CD4-positive, alpha-beta T cell treated with Interleukin-4 for 4 hours (primary cell): ENCODE measurements at places on chromosomes 6 and 20.

DNA sequence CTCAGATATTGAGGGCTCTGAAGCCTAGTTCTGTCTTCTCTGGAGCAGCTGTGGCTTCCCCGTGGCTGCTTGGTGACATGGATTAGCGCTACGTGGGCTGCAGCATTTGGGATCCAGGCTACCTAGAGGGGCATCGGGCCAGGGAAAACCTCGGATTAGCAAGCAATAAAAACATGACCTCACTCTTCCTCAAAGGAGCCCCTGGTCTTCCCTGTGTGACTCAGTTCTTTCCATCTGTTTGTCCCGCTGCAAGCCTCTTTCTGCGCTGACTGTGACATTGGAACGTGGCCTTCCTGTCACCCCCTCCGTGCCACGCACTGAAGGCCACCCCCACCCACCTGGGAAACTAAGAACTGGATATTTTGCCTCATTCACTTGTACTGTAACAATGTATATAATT is 3.6 kb downstream of the MRGBP start:
- no peak for DNase-seq

GRCh38 chr20:41534842-41535241 is 83.3 kb downstream of the CHD6 start:
- no peak for DNase-seq

GRCh38 chr20:23090147-23090546 is 4.0 kb upstream of the CD93 start:
- DNase-seq = no peak

DNA sequence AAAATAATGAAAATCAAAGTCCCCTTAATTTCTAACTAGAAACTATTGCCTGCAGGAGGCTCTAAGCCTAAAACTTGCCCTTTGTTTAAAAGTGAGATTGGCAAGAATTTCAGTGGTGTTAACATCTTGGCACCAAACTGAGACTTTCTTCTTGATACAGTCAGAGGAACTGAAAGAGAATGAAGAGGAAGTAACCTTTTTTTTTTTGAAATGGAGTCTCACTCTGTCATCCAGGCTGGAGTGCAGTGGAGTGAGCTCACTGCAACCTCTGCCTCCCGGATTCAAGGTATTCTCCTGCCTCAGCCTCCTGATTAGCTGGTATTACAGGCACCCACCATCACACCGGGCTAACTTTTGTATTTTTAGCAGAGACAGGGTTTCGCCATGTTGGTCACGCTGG is 3.6 kb downstream of the DOP1A start:
- no peak for DNase-seq

GRCh38 chr20:957544-957943 is 41.4 kb upstream of the ANGPT4 start:
- DNase-seq = no peak

DNA sequence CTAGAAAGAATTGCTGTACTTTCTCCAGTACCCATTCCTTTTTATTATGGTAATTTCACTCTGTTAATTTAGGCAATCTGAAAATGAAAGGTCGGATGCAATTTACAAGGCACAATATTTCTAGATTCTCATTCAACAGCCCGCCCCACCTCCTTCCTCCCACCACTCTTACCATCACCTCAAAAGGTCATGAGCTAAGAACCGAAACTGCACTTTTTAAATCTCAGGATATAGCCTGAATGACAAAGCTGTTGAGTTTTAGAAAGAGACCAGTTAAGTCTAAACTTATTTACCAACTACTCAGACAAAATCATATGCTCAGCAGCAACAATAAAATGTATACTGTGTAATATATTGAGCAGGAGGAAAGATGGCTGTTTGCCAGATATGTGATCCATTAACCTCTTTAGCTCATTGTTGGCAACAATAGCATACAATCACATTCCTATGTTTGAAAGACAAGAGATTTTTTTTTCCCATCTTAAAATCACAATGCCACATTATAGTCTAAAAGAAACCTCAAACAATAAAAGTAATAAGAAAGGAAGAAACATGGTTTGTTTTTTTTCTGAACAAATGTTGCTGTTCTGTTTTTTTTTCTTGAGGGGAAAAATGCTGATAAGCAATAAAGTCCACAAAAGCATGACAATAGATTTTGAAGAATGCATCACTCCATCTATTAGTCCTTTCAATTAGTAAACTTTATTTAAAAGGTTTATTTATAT is 1.6 kb upstream of the HS3ST5 start:
- no peak for DNase-seq

- DNase-seq = no peak
Measured at GRCh38 chr20:24935140-24935539, 13.9 kb upstream of the CST7 start.

GRCh38 chr20:14727485-14728150 is 390.2 kb upstream of the FLRT3 start:
- DNase-seq = no peak

DNA sequence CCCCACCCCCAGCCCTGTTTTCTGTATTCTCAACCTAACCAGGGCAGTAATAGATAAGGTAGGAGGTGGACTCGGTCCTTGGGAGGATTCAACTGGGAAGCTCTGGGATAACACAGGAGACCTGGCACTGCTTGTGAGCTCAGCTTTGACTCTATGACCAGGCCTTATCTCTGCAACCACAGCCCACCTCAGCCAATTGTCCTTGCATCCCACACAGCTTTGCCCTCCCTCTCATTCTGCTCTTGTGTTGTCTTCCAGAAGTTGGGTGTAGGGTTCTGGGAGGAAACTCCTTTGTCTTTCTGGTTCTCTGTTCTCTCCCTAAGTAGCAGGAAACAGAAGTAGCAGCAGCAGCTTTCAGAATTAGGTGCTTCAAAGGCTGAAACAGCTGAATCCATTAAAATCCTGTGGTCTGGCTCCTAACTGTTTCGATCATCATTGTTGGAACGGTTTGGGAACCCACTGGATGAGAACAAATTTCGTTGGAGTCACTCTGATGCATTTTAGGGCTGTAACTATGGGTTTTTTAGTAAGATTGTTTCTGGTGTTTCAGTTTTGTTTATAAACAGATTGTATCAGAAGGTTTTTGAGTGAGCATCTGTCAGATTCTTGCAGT is 32.4 kb upstream of the SNX9 start:
- DNase-seq = no peak

- no peak for DNase-seq
Measured at GRCh38 chr6:47000842-47001241, 41.3 kb downstream of the ADGRF1 start.

- DNase-seq = no peak
Measured at GRCh38 chr20:42361402-42361970, 743.3 kb upstream of the CHD6 start.

DNA sequence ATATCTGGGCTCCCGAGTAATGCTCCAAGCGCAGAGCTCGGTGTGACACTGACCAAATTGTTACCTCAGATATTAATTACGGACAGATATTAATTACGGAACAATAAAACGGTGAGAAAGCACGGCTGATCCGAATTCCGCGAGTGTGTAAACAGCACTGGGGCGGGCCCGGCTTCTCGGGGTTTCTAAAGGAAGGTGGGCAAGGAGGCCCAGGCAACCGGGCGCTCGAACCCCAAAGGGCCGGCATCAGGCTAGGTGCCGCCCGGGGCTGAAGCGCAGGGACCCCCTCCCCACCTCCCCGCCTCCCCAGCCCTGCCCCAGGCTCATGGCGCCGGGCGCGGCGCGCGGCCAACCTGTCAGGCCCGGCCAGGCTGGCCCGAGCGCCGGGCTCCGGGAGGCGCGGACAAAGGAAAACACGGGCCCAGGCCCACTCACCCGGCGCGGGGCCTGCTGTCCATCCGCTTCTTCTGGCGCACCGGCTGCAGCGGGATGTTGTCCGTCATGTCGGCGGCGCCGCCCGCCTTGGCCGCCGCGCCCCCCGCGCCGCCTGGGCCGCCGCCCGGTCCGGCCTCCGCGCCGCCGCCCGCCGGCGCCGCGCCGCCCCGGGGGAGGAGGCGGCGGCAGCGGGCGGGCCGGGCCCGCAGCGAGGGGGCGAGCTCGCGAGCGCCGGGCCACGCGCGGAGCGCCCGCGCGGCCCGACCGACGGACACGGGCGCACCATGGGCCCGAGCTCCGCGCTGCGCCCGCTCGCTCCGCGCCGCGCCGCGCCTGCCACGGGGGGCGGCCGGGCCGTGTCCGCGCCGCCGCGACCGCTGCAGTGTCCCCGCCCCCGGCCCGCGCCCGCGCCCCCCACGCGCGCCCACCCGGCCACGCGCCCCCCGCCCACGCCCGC is at the start of gene ATP9A:
Gene ATP9A, minus strand, starts transcription at position 524 of the 892 bp plus-strand sequence. Its CDS starts 21 bp downstream, at position 503.
- no peak for DNase-seq

- no peak for DNase-seq
Measured at GRCh38 chr6:75126518-75126917, 79.3 kb downstream of the COL12A1 start.

GRCh38 chr6:72624557-72625160 is 2.8 kb downstream of the KCNQ5 start:
- peak; percentile 40 for DNase-seq

- DNase-seq = no peak
Measured at GRCh38 chr20:64159711-64160110, 4.5 kb upstream of the MYT1 start.

DNA sequence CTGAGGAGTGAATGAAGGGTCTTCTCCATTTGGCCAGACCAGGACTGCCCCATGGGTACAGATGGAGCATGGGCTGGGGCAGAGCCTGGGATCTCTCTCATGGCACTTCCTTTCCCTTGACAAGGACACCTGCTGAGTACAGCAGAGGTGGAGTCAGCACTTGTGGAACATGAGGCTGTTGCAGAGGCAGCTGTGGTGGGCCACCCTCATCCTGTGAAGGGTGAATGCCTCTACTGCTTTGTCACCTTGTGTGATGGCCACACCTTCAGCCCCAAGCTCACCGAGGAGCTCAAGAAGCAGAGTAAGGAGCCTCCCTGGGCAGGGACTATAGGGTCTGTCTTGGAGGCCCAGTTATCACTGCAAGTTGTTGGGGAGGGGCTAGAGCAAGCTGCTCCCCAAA is 29.6 kb downstream of the GSS start:
- no peak for DNase-seq

DNA sequence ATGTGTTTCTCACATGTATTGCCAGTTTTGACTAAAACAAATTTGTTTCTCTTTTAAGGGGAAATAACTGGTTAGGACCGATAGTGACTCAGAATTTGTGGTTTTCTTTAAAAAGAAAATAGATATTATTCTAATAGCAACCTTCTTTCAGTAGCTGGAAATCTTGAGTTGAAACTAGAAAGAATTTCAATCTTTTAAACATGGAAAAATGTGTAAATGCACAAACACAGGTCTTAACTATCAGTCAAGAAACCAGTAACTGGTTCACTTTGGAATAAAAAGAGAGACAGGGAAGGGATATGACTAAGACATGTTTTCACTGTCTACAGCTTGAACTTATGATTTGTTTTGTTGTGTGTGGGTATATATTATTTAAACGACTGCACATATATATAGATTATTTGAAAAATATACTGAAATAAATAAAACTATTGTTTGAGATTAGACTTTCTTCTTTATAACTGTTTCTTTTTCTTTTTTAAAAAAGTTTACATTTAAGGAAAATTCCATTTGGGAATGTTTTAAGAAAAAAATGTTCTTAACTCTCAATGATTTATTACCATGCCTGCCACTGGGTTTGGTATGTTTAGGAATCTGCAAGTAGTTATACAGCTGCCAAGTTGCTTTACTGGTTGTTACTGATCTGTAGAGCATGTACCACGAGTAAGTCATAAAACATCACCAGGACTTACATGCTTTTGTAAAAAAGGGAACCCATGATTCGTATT is 753.3 kb upstream of the MARCKS start:
- no peak for DNase-seq

DNA sequence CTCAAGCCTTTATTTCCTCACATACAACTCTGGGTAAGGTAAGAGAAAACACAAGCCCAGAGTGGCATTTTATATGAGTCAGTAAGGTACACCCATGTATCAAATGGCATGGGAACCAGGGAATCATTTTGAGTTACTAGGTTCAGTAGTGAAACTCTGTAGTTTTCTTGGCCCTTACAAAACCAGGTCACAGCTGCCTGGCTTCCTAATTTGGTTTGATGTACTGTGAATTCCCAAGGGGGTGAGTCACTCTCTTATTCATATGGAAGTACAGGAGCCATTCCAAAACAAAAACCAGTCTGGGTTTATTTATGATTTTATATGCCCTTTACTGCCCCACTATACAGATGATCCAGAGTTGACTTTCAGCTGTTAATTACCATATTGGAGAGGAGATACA is 70.7 kb downstream of the PDE7B start:
- DNase-seq = no peak

DNA sequence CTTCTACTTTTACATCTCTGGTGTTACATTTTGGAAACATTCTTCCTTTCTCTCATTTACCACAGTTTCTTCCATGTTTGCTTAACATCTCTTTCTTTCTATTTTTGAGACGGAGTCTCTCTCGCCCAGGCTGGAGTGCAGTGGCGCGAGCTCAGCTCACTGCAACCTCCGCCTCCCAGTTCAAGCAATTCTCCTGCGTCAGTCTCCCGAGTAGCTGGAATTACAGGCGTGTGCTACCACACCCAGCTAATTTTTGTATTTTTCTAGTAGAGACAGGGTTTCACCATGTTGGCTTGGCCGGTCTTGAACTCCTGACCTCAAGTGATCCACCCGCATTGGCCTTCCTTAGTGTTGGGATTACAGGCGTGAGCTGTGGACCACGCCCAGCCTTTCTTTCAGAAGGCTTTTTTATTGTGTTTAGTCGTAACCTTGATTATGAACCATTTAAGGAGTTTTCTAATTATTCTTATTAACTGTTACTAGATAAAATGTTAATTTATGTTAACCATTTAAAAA is 27.8 kb downstream of the MAP3K4 start:
- DNase-seq = no peak

DNA sequence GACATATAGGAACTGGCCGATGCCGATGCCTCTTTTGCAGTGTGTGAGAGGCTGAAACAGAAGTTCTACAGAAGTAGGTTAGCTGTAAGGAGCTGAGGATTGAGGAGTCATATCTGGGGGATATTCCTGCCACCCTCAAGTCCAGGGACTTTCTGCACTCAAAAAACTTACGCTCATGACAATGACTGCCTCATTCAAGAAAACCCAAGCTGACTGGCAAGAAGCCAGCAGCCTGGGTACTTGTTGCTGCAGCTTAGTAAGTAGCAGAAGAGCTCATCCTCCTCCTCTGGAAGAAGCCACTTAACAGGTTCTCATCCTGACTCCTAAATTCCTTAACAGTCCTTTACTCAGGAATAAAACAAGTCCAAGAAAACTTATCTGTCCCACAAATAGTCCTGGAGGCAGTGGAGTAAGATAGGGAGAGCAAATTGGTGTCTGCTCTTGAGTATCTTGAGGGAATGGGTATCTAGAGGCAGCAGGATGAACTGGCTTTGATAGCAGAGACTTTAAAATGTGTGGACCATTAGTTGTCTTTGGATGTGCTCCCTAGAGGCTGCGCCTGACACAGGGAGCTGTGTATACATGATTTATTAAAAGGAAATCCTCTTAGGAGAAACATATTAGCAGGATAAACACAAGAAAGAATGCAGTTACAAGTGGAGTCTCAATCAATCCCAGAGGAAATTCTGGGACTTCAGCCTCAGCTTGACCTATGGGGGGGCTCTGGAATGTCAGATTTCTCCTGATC is 7.4 kb downstream of the CALHM5 start:
- no peak for DNase-seq

- peak; percentile 83 for DNase-seq
Measured at GRCh38 chr20:21548390-21549035, 34.6 kb upstream of the NKX2-2 start.

GRCh38 chr6:22028403-22029090 is 268.3 kb downstream of the PRL start:
- DNase-seq = no peak

- DNase-seq = no peak
Measured at GRCh38 chr6:4613381-4613780, 162.8 kb upstream of the CDYL start.

- no peak for DNase-seq
Measured at GRCh38 chr6:17381424-17382147, 11.8 kb upstream of the CAP2 start.

- DNase-seq = no peak
Measured at GRCh38 chr20:46209930-46210671, 92.0 kb downstream of the CD40 start.
